ENCODE measurements at places on chromosomes 11 and 22.

DNA sequence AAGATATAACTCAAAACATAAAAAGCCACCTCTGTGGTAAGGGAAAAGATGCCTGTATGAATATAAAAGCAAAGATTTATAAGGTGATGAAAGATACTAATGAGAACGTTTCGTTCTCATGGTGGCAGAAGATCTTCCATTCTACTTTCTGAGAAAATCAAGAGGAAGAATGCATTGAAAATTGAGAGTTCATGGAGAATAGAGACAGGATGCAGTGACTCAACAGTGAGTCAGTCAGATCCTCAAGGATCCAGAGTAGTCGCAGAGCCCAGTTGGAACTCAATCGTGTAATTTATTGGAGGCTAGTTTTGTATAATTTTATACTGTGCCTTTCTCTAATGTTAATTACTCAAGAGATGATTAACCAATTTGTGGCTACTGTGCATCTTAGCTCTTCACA lies 73.3 kb downstream of the ENTHD1 start:
- DNase-seq, result peak; percentile 50

GRCh38 chr11:47410370-47411264 lies 2.2 kb downstream of the SLC39A13 start:
- DNase-seq, result no peak

- no peak for DNase-seq
Observed at GRCh38 chr11:41486424-41486823, 27.0 kb upstream of the LRRC4C start.

DNA sequence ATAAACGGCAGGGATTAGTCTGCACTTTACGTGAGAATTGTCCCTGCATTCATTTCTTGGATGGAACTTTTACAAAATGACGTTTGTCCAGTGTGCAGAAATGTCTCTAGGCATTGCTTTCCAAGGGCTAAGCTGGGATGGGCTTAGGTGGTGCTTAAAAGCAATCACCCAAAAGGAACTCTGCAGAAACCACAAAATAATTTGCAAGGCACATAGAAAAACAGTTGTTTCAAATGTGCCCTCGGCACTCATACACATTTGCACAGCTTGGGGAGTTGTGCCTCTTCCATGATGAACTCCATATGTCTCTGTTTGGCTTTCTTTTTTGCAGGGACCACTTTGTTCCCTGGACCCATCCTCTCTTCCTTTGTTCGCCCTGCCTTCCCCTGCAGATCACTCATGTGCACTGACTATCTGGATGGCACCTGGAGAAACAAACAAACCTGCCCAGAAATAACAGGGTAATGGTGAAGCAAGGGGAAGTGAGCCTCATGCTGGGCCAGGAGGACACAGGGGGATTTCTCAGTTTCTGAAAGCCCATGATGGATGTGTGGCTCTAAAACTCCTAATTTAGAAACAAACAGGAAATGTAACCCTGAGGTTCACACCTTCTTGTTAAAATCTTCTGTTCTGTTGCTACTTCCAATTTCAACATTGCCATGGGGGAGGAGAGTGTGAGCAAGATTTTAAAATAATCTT lies 150.2 kb downstream of the SNX19 start:
- no peak for DNase-seq

- no peak for DNase-seq
Observed at GRCh38 chr22:28783786-28784671, 11.5 kb downstream of the CCDC117 start.

GRCh38 chr11:76551400-76551799 lies 106.6 kb downstream of the EMSY start:
- DNase-seq, result peak; percentile 43

DNA sequence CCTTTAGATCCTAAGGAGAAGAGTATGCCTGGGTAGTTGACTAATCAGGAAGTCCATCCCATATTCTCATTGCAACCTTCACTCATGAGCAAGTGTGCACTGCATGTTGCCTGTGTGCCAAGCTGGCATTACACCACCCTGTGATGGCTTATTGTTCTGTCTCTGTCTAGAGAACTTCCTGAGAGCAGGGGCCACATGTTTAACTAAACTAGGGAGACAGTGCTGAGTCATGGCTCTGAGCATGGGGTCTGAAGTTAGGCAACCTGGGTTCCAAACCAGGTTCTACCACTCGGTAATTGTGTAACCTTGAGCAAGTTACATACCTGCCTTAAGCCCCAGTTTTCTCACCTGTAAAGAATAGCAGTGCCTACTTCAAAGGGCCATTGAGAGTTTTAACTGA lies 39.6 kb downstream of the CSNK2A3 start:
- peak; percentile 43 for DNase-seq

GRCh38 chr11:69475866-69476471 lies 5.5 kb upstream of the LINC01488 start:
- no peak for DNase-seq

- DNase-seq, result no peak
Observed at GRCh38 chr22:42459287-42460063, 27.3 kb upstream of the NFAM1 start.

DNA sequence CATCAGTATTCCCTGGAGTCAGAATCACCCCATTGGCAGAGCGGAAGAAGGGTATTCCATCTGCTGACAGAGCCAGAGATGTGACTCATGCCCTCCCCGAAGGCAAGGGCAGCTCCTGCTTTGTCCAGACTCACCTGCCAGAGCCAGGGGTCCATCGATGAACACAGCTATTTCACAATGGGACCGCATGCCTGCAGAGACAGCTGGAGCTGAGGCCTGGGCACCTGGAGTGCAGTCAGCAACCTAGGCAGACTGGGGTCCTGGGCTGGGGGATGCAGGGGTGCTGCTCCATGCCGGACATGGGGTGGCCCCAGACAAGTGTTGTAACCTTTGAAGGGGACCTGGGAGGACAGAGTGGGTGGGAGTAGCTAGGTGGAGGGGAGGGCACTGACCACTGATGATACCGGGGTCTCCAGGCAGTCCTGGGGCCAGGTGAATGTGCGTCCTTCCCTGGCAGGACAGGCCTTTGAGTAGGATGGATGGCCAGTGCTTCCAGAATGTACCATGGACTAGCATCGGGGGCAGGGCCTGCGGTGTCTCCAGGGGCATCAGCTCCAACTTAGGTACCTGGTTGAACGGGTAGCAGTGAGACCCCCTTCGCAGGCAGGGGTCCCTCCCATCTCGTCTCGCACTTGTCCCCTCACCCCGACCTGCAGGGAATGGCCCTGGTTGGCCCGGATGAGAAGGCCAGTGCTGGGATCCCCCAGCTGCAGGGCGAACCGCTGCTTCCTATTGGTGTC lies 1.7 kb downstream of the TRPT1 start:
- no peak for DNase-seq

GRCh38 chr11:45597097-45597496 lies 68.3 kb downstream of the CHST1 start:
- no peak for DNase-seq

GRCh38 chr11:79671401-79671800 lies 230.6 kb upstream of the TENM4 start:
- no peak for DNase-seq

- peak; percentile 76 for DNase-seq
Observed at GRCh38 chr22:46763051-46763705, 728 bp downstream of the TBC1D22A start.

GRCh38 chr11:86641537-86642261 lies 30.7 kb downstream of the ME3 start:
- no peak for DNase-seq

DNA sequence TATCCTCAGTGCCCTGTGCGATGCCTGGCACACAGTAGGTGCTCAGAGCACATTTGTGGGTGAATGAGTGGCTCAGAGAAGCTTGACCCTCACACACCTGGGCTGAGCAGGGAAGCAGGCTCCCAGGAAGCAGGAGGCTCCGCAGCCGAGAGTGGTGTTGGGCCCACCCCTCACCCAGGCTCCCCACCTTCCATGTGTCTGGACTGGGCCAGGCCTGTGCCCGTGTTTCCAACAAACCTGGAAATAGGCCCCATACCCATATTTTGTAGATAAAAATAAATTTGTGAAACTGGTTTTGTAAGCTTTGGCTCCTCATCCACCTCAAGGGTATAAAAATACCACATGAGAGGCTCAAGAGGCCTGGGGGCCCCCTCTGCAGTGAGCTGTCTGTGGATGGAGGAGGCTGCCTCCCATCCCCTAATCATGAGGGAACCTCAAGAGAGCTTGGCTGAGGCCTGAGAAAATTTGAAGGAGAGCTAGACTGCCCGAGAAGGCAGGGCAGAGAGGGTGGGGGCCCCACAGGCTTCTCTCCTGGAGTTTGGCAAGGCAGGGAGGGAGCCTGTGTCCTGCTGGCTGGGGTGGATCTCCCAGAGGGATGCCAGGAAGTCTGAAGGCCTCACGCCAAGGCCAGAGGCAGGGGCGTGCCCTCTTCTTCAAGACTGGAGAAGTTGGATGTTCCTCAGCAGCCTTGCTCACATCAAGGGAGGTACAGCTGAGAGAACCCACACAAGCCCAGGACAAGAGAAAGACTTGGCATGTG lies 147.0 kb upstream of the NECTIN1 start:
- no peak for DNase-seq

DNA sequence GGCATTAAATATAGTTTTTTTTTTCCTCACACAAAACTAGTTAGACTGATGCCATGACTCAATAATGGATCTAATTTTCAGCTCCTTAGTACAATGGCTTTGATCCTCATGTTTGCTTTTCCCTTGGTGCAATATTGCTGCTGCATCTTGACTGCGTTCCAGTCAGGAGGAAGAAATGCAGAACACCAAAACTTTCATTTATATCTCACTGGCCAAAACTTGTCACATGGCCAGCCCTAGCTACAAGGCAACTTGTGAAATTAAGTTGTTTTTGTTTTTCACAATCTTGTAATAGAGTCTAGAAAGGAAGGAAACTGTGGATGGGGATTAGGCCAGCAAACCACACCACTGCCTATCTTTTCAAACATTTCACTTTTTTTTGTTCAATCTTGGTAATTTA lies 36.7 kb downstream of the SMC1B start:
- peak; percentile 78 for DNase-seq

DNA sequence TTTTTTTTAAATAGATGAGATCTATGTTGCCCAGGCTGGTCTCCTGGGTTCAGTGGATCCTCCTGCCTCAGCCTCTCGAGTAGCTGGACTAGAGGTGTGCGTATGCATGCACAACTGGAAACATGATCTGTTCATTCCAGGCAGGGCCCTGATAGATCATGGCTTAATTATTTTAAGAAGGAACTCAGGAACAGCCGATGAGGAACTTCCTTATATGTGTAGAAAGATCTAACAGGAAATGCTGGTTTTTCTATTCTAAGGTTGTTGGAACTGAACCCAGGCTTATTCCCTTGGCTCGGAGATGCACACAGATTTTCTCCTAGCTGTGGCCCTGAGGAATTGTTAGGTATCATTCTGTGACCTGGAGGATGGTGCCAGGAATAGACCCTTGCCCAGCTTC lies 32.4 kb downstream of the SPECC1L start:
- no peak for DNase-seq

GRCh38 chr11:31870609-31871309 lies 59.6 kb upstream of the PAX6 start:
- peak; percentile 56 for DNase-seq

DNA sequence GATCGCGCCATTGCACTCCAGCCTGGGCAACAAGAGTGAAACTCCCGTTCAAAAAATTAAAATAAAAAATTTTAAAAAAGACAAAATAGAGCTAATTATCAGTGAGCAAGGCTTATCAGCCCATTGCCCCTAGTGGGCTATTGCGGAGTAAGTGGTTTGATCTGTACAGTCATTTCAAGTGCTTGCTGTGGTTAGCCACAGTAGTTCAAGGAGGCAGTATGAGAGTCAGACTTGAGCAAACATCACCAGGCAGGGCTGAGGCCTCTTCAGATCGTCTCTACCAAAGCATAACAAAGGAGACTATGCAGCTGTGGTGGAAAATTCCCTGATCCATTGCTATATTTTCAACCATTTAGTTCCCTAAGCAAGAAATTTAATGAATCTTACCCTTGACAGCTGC lies 4.3 kb upstream of the SBF2 start:
- DNase-seq, result peak; percentile 77

GRCh38 chr22:31099386-31099785 lies 8.0 kb downstream of the SELENOM start:
- DNase-seq, result no peak

DNA sequence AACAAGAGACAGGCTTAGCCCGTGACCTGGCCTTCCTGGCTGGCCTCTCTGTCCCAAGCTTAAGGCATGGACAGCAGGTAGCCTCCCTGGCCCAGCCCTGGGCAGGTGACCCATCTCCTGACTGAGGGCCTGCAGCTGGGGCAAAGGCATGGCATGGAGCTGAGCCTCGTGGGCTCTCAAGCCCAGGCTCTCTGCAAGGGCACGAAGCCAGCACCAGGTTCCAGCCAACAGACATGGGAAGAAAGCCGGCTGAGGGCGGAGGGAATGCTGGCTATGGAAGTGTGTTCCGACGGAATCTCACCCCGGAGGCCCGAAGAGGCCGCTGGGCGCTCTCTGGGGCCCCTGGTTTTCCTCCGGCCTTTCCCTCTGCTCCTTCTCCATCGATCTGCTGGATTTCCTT lies 12.9 kb downstream of the DNAL4 start:
- DNase-seq, result no peak

- DNase-seq, result no peak
Observed at GRCh38 chr11:109435121-109435742, 13.2 kb downstream of the C11orf87 start.

DNA sequence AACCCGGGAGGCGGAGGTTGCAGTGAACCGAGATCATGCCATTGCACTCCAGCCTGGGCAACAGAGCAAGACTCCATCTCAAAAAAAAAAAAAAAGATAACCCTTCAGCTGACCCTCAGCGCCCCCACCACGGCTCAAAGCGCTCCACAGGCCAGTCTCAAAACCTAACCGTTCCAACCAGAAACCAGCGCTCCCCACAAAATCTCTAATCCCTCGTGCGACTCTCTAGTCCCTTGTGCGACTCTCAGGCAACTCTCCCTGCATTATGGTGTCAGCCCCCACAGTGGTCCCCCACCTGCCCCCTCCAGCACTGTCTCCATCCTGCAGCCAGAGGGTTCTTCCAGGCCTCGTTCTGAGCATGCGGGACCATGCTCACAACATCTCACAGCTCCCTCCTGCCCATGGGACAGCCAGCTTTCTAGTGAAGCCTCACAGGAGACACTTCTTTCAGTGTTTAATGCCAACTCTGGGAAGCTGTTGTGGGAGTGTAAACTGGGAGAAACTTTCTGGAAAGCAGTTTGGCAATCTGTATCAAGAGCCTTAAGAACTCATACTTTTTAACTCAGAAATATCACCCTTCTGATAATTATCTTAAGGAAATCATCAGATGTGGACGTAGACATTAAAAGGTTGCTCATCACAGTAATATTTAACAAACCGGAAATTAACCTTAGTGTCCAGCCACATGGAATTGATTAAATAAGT lies 4.2 kb upstream of the RASGRP2 start:
- peak; percentile 31 for DNase-seq

DNA sequence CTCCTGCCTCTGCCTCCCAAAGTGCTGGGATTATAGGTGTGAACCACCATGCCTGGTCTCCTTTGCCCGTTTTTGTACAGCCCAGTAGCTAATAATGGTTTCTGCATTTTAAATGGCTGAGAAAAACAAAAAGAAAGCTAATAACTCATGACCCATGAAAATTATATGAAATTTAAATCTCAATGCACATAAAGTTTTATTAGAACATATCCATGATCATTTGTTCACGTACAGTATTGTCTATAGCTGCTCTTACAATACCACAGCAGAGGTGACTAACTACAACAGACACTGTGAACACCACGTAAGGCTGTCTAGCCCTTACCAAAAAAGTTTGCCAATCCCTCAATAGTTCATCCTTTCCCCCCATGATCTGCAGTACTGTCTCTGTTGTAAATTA lies 6.4 kb upstream of the PLAAT2 start:
- no peak for DNase-seq

- no peak for DNase-seq
Observed at GRCh38 chr11:113137713-113138529, 176.5 kb upstream of the TTC12 start.

All from cardiac fibroblast (primary cell).